Activated CD4-positive, CD25-positive, alpha-beta regulatory T cell treated with anti-CD3 and anti-CD28 coated beads, Interleukin-2, amount 50 U/mL, for 72 hours (primary cell): ENCODE measurements at places on chromosomes 6 and 20.

DNA sequence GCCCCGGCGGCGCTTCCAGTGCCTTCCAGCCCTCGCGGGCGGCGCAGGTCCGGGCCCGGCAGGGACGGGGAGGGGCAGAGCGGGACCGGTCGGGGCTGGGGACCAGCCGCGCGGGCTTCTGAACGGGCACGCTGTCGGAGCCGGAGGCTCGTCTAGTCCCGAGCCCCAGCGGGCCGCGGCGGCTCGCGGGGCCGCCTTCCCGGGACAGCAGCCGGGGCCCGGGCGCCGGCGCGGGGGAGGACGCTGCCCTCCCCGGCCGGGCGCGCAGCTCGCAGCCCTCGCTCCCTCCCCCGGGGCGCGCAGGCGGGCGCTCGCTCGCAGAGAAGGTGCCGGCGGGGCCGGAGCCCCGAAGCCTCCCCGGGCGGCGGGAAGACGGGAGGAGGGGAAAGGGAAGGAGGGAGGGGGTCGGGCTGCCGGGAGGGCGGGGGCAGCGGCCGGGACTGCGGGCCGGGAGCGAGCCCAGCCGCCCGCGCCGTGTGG is 696 bp upstream of the SIRPA start:
- DNase-seq: no peak

DNA sequence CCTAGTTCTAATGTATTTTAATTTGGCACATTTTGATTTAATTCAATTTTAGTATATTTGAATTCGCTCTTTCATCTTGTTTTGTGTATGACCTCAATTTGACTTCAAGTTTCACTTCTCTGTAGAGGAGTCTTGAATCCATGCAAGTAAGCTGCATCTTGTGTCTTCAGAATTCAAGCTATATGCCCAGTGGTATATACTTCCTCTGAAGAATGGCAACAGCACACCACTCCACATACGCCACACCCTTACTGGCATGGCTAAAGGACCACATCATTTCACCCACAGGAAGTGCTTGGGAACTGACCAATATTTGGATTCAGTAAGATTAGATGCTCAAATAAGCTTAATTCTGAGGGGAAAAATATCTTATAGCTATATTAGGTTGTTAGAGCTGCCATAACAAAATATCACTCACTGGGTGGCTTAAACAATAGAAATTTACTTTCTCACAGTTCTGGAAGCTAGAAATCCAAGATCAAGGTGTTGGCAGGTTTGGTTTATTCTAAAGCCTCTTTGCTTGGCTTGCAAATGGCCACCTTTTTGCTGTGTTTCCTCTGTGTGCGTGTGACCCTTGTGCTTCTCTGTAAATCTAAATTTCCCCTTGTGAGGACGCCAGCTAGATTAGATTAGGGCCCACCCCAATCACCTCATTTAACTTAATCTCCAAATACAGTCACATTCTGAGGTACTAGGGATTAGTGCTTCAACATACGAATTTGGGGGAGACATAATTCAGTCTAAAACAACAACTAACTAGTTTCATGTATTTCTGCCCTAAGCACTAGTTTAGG is 2.8 kb upstream of the ASF1A start:
- DNase-seq: no peak

DNA sequence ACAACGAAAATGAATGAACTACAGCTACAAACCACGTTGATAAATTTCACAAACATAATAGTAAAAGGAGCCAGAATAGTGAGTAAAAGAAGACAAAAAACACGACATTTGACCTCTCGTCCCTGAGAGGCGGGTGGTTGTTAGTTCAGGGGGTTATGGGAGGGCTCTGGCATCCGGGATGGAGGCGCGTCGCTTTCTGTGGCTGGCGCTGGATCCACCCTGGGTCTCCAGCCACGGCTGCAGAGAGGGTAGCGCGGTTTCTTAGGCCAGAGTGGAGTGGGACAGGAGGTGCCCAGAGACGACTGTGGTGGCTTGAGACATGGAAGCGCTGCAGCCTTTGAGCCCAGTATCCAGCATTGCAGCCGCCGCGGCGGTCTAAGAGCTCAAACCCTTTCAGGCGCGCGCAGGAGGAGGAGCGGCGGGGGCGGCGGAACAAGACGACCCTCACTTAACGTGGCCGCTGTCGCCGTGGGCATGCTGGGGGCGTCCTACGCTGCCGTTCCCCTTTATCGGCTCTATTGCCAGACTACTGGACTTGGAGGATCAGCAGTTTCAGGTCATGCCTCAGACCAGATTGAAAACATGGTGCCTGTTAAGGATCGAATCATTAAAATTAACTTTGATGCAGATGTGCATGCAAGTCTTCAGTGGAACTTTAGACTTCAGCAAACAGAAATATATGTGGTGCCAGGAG is 3.7 kb upstream of the ZSCAN23 start:
- DNase-seq: no peak

GRCh38 chr6:106381881-106382280 is 21.4 kb downstream of the CRYBG1 start:
- no peak for DNase-seq

DNA sequence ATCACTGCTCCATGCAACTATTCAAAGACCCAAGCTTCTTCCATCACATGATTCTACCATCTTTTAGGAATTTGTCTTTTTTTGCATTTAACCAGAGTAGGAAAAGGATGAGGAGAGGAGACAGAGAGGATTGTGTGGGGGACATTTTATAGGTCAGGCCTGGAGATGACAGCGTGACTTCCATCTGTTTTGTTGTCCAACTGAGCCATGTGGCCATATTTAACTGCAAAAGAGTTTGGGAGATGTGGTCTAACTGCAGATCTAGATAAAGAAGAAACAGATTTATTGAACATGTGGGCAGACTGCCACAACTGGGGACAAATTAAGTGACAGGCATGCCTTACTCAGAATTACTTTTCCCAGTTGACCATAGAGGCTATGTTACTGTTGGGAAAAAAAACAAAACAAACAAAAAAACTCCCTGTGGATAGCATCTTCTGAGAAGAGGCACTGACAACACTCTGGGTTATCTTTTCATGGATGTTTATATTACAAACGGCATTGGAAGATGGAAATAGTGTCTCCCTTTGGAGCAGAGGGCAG is 18.9 kb upstream of the MOCS1 start:
- DNase-seq: no peak

DNA sequence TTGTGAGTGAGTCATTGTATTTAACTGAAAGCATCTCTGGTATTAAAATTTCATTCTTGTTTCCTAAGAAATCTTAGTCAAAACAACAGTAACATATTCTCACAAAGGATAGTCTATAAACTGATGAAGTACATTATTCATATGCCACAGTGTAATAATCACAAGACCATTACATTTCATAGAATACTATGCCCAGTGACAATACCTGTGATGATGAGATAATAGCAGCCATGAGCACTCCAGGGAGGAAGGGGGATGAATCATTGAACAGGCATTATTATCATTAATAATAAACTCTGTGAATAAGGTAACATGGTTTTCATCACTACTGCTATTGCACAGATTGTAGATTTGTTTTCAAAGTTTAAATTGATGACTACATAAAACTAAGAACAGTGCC is 667.9 kb downstream of the EPM2A start:
- no peak for DNase-seq

- DNase-seq: no peak
These were observed 15.5 kb upstream of the TPBG start for GRCh38 chr6:82348130-82348529.

- DNase-seq: no peak
These were observed 278.8 kb upstream of the JARID2 start for GRCh38 chr6:14966906-14967711.

DNA sequence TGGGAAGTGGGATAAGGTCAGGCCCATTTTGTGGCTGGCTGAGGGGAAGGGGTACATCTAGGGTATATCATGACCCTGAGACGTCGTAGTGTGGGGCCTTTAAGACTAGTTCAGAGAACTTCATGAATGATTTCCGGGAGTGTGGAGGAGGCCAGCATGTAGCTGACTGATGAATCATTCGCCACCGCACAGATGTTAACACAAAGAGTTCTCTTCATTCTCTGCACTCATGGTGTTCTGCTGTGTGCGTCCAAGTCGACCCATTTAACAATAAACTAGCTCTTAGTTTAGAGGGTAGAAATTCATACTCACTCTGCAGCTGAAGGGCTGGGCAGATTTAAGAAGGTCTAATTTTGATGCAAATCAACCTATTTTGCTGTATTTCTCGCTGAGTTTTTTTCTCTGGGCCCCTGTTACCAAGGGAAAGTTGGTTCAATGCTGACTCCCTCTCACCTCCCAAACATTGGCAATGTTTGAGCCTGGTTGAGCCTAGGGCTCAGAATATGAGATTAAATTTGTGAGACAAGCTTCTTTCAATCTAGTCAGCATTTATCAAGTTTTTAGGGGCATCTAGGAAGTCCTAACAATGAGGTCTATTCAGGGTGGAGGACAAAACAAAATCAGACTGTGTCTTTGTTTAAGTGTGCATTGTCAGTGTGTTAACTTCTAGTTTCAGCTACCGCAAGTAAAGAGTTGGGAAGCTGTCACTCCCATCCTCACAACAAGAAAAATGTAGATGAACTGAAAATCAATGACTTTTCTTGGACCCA is 106.8 kb upstream of the CBLN4 start:
- no peak for DNase-seq

DNA sequence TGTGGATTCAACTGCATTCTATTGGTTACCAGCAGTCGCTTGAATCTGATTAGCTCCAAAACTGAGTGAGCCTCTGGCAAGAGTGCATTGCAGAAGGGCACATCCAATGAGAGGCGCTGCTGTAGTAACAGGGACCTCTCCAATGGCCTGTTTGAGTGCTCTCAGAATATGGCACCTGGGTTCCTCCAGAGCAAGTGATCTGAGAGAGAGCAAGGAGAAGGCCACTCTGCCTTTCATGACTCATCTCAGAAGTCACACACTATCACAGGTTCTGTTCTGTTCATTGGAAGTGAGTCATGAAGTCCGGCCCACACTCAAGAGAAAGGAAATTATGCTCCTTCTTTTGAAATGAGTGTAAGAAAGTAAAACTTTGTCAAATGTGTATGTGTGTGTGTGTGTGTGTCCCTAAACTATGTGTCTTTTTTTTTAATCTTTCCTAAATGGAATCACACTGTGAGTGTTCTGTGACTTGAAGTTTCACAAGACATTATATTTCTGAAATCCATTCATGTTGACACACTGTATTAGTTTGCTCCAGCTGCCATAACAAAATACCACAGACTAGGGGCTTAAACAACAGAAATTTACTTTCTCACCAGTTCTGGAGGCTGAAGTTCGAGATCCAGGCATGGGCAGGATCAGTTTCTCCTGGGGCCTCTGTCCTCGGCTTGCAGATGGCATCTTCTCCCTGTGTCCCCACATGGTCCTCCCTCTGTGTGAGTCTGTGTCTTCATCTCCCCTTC is 138.3 kb upstream of the CDYL start:
- no peak for DNase-seq

- DNase-seq: no peak
These were observed 17.7 kb downstream of the SLC17A5 start for GRCh38 chr6:73636048-73636447.

DNA sequence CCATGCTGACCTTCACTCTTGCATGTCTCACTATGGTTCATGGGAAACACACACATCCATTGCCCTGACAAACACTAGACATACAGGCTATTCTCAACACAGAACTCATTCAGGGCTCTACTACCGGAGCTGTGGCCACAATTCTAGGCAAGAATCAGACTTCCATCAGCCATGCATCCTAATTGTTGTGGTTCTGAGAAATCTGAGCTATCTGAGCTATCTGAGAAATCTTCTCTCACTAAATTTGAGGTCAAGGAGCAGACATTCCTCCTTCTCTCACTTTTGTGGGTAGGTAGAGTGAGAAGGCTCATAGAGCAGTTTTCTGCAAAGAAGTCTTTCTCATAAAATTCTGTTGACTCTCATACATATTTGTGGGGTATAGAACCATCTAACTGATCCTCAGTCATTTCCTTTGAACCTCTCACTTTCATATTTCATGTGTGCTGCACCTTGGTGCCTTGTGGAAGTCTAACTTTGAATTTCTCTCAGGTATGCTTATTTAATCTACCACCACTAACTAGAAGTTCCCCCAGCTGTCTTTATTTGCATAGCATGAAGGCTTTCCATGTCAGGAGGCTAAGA is 43.6 kb downstream of the ADGRF1 start:
- no peak for DNase-seq

DNA sequence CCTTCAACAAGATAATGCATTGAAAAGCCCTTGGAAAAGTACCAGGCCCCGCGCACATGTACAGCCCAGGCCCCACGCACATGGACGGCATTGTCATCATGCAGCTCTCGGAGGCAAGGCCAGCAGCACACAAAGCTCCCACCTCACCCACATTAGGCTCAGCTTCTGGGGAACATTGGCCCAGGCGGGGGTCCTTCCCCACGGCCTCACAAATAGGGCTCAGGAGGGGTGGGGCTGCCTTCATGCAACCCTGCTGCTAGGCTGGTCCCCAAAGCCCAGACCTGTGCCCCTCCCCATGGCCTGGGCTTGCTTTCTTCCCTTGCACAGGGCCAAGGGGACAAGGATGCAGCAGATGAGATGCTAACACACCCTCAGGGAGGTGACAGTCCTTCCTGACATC is 26.7 kb downstream of the NPEPL1 start:
- DNase-seq: peak; percentile 7

DNA sequence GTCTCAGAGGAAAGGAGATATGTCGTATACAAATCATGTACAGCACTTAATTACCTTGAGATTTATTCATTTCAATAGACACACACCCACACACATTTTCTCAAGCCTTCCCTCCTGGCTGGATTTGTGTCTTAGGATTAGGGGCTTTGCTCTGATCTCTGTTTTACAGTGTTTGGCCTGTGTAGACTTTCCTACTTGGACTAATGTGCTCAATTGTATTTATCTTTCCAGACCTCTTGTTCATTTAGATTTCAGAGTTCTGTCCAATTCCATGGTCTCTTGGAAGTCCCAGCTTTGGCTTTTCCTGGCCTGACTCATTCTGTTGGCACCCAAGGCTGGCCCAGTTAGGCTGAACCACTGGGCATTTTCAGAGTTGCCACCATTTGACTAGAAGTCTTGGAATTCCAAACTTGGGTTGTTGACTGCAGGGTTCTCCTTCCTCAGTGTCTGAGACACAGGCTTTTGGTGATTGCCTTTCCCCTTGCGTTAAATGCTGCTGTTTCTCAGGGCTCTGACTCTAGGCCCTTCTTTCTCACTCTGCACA is 8.9 kb upstream of the RFPL4B start:
- DNase-seq: no peak

DNA sequence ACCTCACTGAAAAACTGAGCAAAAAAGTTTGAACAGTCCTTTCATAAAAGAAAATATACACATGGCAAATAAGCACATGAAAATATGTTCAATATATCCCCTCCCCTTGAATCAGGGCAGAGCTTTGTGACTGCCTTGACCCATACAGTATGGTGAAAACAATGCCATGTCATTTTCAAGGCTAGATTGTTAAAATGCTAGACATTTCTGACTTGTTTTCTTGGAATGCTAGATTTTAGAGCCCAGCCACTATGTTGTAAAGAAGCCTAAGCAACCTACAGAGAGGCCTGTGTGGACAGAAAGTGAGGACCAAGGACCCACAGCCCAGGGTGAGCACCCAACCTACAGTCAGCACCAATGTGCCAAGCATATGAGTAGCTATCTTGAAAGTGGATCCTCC is 17.1 kb upstream of the ASF1A start:
- DNase-seq: no peak

GRCh38 chr6:95244751-95245150 is 332.6 kb upstream of the MANEA start:
- no peak for DNase-seq

- no peak for DNase-seq
These were observed 20.7 kb downstream of the FUCA2 start for GRCh38 chr6:143490775-143491174.

- no peak for DNase-seq
These were observed 592 bp upstream of the CTNNBL1 start for GRCh38 chr20:37693242-37693634.
